ENCODE measurements at places on chromosomes 5 and 9.
A peak's percentile ranks its signal among the peaks of the same experiment; 100 is the strongest.

DNA sequence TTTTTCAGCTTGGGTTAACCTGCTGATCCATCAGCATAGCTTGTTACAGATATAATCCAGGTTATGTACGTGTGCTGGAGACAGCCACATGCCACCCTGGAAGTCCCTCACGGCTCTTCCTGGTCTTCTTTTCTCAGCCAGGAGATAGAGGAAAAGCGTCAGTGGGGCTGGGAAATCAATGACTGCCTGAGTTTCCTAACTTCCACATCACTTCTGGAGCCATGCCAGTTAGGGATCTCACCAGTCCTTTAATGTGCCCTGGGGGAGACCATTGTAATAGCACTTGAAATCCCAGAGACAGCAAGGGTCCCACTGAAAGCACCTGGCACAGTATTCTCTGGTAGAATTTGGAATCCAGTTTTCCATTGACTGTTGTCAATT lies 29.2 kb downstream of the ANXA2R start:
- H3K27me3 ChIP-seq = peaks cover 58% of the 10 kb centered on the region
- H3K27ac ChIP-seq = peak overlapping the region; percentile 74
- no peaks in the 10 kb centered on the region for H3K36me3 ChIP-seq
- no peak overlapping the region for H3K4me3 ChIP-seq
- ATAC-seq = no peak

GRCh38 chr5:108935611-108936010 lies 187.9 kb downstream of the FER start:
- ATAC-seq = no peak
- H3K4me3 ChIP-seq = no peak overlapping the region
- no peak overlapping the region for H3K27ac ChIP-seq

- H3K4me1 ChIP-seq = no peaks in the 10 kb centered on the region
- no peaks in the 10 kb centered on the region for H3K36me3 ChIP-seq
- ATAC-seq = no peak
- no peaks in the 10 kb centered on the region for H3K27me3 ChIP-seq
Observed at GRCh38 chr9:12718482-12719026, 25.4 kb downstream of the TYRP1 start.

DNA sequence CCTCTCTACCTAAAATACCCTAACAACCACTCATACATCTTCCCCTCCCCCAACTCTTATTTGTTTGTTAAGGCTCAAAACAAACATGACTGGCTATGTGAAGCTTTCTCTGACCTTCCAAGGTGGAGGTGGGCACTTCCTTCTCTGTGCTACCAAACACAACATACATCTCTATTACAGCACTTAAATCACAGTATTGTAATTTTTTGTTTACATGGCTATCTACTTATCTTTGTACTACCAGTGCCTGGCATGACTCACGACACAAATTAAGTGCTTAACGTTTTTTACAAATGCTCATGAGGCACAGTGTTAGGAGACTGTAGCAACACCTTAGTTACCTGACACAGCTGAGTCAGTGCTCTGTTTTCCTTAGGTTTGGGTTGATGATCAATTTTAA lies 18.6 kb downstream of the HOMER1 start:
- no peak overlapping the region for H3K4me3 ChIP-seq
- no peak for ATAC-seq

- H3K27ac ChIP-seq = no peak overlapping the region
- peaks cover 17% of the 10 kb centered on the region for H3K27me3 ChIP-seq
- no peak overlapping the region for H3K4me3 ChIP-seq
- H3K36me3 ChIP-seq = no peaks in the 10 kb centered on the region
- no peaks in the 10 kb centered on the region for H3K4me1 ChIP-seq
- ATAC-seq = no peak
Observed at GRCh38 chr9:134585746-134586706, 55.6 kb upstream of the COL5A1 start.

- H3K27ac ChIP-seq = no peak overlapping the region
- no peaks in the 10 kb centered on the region for H3K36me3 ChIP-seq
- no peaks in the 10 kb centered on the region for H3K4me1 ChIP-seq
- H3K27me3 ChIP-seq = no peaks in the 10 kb centered on the region
- no peak overlapping the region for H3K4me3 ChIP-seq
- ATAC-seq = no peak
Observed at GRCh38 chr5:148846930-148847329, 20.5 kb downstream of the ADRB2 start.

GRCh38 chr5:6576861-6577501 lies 55.9 kb downstream of the NSUN2 start:
- no peaks in the 10 kb centered on the region for H3K4me1 ChIP-seq
- no peak overlapping the region for H3K4me3 ChIP-seq
- peaks cover 21% of the 10 kb centered on the region for H3K27me3 ChIP-seq
- H3K36me3 ChIP-seq = no peaks in the 10 kb centered on the region
- ATAC-seq = no peak

DNA sequence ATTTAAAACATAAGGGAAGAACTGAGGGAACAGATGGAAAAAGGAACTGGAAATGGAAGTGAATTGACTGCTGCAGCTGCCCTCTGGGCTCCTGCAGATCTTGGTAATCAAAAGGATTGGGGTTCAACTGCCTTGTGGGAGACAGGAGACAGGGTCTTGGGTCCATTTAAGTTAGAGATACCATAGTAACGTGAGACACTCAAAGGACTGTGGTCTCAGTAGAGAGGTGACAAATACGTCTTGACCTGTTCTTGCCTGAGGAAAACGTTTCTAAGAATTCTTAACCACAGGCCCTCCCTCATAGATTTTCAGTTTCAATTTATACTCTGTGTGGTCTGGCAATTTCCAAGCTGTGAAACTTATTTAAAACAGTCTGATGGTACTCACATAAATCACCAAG lies 100.8 kb upstream of the DHFR start:
- no peak overlapping the region for H3K27ac ChIP-seq
- H3K4me1 ChIP-seq = no peaks in the 10 kb centered on the region

DNA sequence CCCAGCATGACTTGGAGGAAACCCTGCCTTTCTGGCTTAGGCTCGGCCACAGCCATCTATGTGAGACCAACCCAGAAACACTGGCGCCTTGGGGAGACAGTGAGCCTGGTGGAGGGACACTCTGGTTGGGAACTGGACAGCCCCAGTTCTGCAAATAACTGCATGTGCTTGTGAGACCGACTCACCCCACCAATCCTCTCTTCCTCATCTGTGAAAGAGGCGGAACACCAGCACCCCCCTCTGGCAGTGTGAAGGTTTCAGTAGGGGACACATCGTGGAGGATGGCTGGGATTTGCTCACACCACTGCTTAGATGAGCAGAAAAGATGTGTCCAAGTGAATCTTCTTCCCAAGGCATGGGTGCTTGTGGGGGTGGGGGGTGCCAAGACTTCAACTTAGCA lies 43.4 kb upstream of the N4BP3 start:
- H3K36me3 ChIP-seq = no peaks in the 10 kb centered on the region
- H3K4me3 ChIP-seq = no peak overlapping the region
- H3K4me1 ChIP-seq = no peaks in the 10 kb centered on the region

DNA sequence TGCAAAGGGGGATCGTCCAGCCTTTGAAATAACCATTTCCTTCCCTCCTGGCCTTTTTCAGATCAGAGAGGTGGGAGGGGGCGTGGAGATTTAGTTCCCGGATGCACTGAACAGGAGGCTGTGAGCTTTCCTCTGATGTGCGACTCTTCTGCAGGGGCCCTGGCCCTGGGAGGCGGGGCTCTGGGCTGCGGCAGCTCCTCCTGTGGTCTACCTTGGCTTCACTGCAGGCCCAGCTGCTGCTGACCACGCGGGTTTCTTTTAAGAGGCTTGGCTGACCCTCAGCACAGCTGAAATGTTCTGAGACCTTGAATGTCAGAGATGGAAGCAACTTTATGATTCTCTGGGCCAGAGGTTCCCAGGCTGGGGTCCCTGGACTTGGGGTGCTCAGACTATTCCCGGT lies 27.0 kb upstream of the COL15A1 start:
- H3K36me3 ChIP-seq = no peaks in the 10 kb centered on the region
- no peaks in the 10 kb centered on the region for H3K4me1 ChIP-seq
- H3K27ac ChIP-seq = peak overlapping the region; percentile 52

DNA sequence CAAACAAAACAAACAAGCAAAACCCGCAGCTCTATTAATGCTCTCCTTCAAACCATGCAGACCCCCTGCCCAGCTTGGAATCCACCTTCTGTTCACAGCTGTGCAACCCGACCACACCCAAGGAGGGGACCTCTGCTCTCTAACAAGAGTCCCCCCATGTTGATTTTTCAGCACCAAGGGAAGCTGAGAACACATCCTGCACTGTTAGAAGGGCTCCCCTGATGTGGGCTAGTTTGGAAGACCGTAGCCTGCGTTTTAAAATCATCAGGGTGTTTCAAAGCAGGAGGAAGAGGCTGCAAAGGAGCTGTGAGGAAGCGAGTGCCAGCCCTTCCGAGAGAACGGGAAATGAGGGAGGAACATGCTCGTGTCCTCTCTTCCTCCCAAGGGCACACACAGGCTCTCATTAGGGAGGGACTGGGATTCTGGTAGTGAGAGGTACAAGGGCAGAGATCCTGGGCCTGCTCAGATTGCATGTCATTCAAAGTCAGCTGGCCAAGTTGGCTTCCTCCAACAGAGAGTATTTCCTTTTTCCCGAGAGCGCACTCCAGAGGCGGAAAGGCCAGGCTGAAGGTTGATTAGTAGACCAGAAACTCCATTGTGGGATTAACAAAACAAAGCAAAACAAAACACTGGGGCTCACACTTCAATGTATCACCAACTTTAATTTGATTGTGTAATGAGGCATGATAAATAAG lies 185.9 kb downstream of the SEMA6A start:
- no peak overlapping the region for H3K4me3 ChIP-seq
- H3K27ac ChIP-seq = no peak overlapping the region
- no peaks in the 10 kb centered on the region for H3K4me1 ChIP-seq
- no peaks in the 10 kb centered on the region for H3K36me3 ChIP-seq
- peak; percentile 56 for ATAC-seq

- no peaks in the 10 kb centered on the region for H3K4me1 ChIP-seq
- ATAC-seq = no peak
- H3K4me3 ChIP-seq = no peak overlapping the region
- H3K36me3 ChIP-seq = no peaks in the 10 kb centered on the region
- no peaks in the 10 kb centered on the region for H3K27me3 ChIP-seq
- H3K27ac ChIP-seq = no peak overlapping the region
Observed at GRCh38 chr5:8239198-8239597, 370.2 kb downstream of the MTRR start.

GRCh38 chr5:61621202-61621650 lies 289.2 kb downstream of the ZSWIM6 start:
- no peak for ATAC-seq
- H3K4me3 ChIP-seq = no peak overlapping the region
- H3K4me1 ChIP-seq = peaks cover 10% of the 10 kb centered on the region
- H3K27me3 ChIP-seq = no peaks in the 10 kb centered on the region
- H3K27ac ChIP-seq = no peak overlapping the region

GRCh38 chr9:108783731-108784495 lies 71.9 kb downstream of the ACTL7B start:
- peak overlapping the region; percentile 17 for H3K27ac ChIP-seq
- peaks cover 16% of the 10 kb centered on the region for H3K27me3 ChIP-seq
- H3K36me3 ChIP-seq = no peaks in the 10 kb centered on the region
- H3K4me3 ChIP-seq = no peak overlapping the region

DNA sequence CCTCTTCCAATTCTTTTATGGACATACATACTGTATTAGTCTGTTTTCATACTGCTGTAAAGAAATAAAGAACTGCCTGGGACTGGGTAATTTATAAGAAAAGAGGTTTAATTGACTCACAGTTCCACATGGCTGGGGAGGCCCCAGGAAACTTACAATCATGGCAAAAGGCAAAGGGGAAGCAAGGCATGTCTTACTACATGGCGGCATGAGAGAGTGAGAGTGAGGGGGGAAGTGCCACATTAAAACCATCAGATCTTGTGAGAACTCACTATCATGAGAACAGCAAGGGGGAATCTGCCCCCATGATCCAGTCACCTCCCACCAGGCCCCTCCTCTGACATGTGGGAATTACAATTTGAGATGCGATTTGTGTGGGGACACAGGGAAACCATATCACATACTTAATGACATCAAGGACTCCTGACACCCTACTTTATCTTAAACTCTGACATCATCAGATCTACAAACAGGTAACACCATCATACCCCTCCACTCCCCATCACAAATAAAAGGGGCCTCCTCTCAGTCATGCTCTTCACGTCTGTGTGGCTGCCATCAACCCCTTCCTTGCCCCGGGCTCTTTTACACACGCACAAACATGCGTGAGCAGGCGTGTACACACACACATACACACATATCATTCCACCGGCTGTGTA lies 9.7 kb downstream of the ANKRD33B start:
- H3K27me3 ChIP-seq = no peaks in the 10 kb centered on the region
- no peak for ATAC-seq
- H3K27ac ChIP-seq = no peak overlapping the region

GRCh38 chr9:118401546-118401945 lies 697.3 kb downstream of the TLR4 start:
- H3K27me3 ChIP-seq = no peaks in the 10 kb centered on the region
- ATAC-seq = no peak
- no peak overlapping the region for H3K27ac ChIP-seq
- H3K4me1 ChIP-seq = no peaks in the 10 kb centered on the region

DNA sequence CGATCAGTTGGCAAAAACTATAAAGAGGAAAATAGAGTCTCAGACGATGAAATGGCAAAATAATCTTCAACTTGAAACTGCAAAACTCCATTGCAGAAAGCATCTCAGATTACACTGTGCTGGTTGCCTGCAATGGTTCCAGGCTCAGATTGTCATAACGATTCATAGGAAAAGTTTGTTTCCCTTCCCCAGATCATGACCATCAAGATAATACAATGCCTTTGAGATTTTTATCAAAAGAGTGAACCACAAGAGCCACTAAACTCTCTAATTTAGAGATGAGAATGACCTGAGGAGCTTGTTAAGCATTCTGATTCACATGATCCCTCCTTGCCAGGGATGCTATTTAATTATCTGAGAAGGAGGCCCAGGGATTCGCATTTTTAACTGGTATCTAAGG lies 52.6 kb upstream of the ITGA1 start:
- no peaks in the 10 kb centered on the region for H3K36me3 ChIP-seq
- no peaks in the 10 kb centered on the region for H3K4me1 ChIP-seq
- no peak for ATAC-seq
- no peak overlapping the region for H3K27ac ChIP-seq
- H3K4me3 ChIP-seq = no peak overlapping the region

GRCh38 chr5:135085936-135086725 lies 52.1 kb upstream of the PITX1 start:
- H3K4me3 ChIP-seq = no peak overlapping the region
- H3K36me3 ChIP-seq = no peaks in the 10 kb centered on the region
- H3K27me3 ChIP-seq = no peaks in the 10 kb centered on the region
- ATAC-seq = no peak

DNA sequence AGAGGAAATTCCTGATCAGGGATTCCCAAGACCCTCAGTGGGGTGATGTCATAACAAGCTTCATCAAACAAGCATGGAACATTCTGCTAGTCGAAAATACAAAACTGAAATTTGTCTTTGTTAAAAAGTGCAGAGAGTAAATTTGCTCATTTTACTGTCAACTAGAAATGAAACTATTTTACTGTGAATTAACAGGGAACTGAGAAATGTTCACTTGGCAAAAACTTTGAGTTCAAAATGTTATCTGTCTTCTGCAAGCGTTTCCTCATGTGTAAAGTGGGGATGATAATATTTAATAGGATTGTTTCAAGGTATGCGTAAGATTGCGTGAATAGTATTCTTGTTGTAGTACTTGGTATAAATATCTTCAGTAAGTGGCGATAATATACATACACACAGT lies 45.4 kb downstream of the ALDH1A1 start:
- H3K36me3 ChIP-seq = no peaks in the 10 kb centered on the region
- no peaks in the 10 kb centered on the region for H3K4me1 ChIP-seq
- no peak overlapping the region for H3K4me3 ChIP-seq
- H3K27me3 ChIP-seq = no peaks in the 10 kb centered on the region
- H3K27ac ChIP-seq = no peak overlapping the region
